Esophagus squamous epithelium (tissue), 5 donors: ENCODE measurements at places on chromosomes 5 and 9.

- DNase-seq: no peak
These were observed 52.4 kb downstream of the FBXW11 start for GRCh38 chr5:171953860-171954701.

DNA sequence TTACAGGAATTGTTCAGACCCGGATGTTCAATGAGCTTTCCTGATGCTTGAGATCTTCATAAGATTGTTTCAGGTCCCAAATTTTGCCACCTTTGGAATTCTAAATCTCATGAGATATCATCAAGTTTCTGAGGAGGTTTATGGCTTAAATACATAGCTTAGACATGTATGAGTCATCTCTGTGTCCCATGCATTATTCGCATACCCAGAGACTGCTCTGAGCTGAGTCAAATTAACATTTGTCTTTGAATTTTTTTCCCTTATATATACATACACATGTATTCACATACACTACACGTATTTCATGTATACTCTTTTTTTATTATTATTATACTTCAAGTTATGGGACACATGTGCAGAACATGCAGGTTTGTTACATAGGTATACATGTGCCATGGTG lies 744.6 kb downstream of the BRINP1 start:
- DNase-seq: no peak

DNA sequence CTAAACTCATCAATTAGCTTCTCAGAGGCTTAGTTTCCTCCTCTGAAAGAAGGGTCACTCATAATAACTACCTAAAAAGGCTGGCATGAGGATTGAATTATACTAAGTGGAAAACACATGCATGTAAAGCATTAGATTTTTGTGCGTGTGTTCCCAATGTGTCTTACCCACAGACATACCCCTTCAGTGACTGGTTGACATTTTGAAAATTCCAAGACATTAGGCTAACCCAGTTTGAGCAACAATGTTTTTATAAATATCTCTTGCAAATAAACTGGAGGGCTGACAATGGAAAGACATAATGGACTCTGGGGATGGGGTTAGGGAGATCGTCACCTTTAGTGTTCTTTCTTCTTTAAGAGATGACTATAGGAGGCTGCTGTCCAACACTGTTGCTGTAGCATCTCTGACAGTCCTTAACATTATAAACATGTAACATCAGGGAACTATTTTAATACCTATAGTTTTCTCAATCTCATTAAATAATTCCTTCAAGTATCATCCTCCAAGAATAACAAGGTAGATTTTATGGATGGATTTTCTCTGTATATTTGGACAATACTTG lies 24.3 kb downstream of the HMHB1 start:
- DNase-seq: no peak

DNA sequence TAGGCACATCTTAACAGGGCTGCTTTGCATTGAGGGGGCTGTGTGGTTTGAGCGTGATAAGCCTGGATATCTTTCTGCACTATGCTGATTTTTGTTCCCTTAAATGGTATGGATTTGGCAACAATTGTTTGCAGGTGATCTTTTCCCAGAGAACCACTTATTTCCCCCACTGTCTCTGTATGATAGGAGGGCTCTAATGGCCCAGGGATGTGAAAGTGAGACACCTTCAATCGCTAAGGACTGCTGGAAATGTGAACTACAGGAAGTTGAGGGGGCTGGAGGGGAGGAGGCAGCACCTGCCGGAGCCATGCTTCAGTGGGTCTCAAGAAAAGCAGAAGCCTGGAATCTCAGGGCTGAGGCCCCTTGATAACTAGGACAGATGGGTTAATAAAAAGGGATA lies 29.4 kb downstream of the SYK start:
- DNase-seq: no peak
